Stimulated activated CD8-positive, alpha-beta memory T cell treated with anti-CD3 and anti-CD28 coated beads, Interleukin-4, amount 100 ng/mL, for 1 hour (primary cell): ENCODE measurements at places on chromosomes 11 and 22.

DNA sequence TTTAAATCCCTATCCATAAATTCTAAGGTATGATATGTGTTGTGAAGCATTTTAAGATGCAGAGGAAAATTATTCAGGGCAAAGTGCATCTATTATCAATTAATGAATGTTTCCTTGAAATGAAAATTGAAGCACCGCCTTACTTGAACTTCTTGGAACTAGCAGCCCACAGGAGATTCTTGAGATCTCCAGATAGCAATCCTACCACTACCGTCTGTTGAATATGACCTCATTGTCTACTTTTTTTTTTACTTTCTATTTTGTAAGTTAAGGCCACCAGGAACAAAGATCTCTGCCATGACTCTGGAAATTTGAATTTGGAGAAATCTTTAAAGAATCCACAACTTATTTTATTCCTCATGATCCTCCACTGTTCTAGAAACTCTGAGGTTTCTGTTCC, 808.7 kb downstream of the KCNA4 start:
- DNase-seq = no peak

DNA sequence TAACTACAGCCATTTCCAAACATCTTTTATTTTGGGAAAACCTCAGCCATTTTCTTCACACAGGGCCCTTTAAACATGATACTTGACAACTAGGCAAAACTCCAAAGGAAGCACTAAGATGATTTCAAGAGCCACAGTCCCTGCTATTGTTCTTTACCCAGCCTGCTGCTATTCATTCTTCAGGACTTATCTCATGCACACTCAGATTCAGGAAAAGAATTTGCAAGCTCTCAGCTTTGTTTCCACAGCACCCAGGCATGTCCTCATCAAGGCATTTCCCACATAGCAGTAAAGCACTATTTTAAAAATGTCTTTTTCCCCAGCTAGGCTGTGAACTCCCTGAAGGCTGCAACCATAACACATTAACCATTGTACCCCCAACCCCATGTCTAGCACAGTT, 609.3 kb upstream of the CCDC90B start:
- DNase-seq = no peak

- DNase-seq = no peak
Observed at GRCh38 chr11:396948-397548, 3.0 kb downstream of the PKP3 start.

DNA sequence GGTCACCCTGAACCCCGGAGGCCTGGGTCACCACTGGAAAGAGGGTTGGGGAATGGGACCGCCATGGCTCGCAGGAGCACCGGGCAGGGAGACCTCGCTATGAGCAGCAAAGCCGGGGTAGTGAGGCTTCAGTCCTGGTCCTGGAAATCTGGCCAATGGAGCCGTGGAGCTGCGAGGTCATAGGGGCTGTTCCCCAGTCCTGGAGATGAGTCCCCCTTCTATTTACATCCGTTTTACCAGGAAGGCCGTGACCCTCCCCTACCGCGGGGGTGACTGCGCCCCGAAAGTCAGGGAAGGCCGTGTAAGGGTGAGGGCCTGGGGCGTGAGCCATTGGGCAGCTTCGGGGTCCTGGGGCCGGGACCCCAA, 449 bp downstream of the PIDD1 start:
- no peak for DNase-seq

DNA sequence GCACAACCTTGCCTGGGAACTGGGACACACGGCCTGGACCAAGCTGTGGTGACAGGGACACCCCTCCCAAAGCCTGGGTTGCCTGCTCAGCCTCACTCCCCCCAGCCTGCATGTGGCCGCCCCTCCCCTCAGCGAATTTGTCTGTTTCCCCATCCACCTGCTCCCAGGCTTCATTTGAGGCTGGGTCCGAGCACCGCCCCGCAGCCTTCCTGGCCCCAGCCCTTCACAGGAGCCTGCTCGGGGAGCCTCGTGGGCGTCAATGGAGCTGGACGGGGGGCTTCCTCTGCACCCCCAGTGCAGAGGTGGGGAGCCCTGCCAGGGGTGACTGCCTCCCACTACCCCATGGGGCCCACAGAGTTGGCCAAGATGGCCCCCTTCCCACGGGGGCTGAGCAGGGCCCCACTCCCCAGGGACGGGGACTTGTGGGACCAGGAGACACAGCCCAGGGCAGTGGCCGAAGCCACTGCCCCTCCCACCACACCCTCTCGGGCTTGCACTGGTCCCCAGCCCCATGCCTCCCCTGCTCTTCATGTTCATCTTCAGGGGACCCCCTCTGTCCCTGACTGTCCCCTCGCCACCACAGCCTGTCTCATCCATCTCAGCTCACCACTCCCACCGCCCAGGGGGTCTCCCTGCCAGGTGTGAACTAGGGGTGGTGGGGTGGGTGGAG, 91.7 kb downstream of the WNT7B start:
- no peak for DNase-seq
